ENCODE measurements at places on chromosomes 7 and 10.

- DNase-seq = no peak
Observed at GRCh38 chr7:19060761-19061259, 56.6 kb downstream of the TWIST1 start.

- no peak for DNase-seq
Observed at GRCh38 chr10:27153329-27153728, 855 bp downstream of the YME1L1 start.

GRCh38 chr10:88525371-88526069 is 57.6 kb downstream of the RNLS start:
- DNase-seq = no peak

- no peak for DNase-seq
Observed at GRCh38 chr10:234708-235406, 99.6 kb downstream of the ZMYND11 start.

GRCh38 chr10:67257018-67257417 is 331.2 kb downstream of the LRRTM3 start:
- DNase-seq = no peak

DNA sequence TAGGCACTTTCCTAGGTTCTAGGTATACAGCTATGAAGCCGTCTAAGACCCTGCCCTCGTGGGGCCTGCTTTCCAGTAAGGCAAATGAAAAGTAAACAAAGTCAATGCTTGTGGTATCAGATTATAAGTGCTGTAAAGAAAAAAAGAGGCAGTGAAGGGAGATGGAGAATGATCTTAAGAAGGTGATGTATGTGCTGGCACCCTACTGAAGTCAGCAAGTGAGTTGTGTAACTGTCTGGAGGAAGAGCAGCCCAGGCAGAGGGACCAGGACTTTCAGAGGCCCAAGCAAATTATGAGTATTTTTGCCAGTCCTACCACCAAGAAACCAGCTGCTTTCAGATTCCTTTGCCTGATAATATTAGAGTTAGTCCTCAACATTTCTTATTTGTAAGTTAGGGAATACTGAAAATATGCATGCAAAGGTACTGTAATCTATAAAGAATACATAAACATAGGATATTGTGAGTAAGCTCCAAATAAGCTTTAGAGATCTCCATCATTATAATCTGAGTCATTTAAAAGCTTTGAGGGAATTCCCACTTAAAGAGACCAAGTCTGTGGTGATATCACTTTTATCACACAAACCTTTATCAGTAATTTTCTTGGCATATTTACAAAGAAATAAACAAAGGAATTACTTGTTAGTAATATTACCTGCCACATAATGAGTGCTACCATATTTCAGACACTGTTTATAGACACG is 329.2 kb upstream of the LRGUK start:
- DNase-seq = no peak

GRCh38 chr7:90474284-90475210 is 5.1 kb downstream of the PTTG1IP2 start:
- no peak for DNase-seq
